ENCODE measurements at places on chromosomes 1 and 21.

DNA sequence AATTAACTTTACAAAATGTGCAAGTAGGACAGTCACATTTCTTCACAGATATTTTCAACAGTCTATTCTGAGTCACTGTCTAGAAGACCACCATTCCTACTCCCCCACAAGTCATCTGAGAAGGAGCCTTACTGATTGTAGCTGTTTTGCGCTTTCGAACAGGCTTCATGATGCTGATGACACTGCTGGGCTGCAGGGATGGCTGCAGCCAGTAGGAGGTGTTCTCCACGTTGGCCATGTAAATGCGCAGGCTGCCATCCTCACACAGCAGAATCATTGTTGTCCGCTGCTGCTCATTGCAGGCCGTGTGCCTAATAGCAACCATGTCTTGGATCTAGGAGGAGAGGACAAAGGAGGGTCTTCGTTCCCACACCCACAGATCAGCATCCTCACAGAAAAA lies 56.9 kb downstream of the UBR4 start:
- no peak for DNase-seq

GRCh38 chr1:165887877-165888551 lies 60.6 kb downstream of the UCK2 start:
- peak; percentile 47 for DNase-seq

- DNase-seq, result no peak
Measured at GRCh38 chr1:88956003-88956402, 36.4 kb downstream of the KYAT3 start.

DNA sequence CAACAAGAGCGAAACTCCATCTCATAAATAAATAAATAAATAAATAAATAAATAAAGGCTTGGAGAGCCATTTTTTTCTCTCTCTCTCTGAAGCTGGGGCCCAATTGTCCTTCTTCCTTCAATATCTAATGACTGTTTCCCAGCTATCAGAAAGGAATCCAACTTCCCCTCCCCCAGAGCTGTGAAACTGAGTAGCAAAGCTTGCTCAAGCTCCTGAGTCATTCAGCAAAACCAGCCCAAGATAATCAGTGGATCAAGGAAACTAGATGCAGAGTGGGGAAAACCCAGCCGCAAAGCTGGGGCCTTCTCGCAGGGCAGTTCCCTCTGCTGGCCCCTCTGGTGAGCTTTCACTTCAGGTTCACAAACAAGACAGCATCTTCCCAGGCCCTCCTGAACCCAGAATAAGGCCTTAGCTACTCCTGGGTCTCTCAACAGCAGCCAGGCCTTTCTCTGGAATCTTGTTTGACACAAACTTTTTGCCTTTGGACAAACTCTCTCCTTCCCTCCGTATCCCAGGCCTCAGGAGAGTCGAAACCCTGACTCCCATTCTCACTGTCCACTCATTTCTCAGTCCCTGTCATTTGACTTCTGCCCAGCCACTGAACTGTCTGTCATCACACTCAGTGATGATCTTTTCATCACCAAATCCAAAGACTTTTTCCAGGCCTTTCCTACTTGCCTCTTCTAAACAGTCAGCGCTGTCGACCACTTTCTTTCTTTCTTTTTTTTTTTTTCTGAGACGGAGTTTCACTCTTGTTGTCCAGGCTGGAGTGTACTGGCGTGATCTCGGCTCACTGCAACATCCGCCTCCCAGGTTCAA lies 18.0 kb upstream of the PTP4A2 start:
- peak; percentile 90 for DNase-seq

DNA sequence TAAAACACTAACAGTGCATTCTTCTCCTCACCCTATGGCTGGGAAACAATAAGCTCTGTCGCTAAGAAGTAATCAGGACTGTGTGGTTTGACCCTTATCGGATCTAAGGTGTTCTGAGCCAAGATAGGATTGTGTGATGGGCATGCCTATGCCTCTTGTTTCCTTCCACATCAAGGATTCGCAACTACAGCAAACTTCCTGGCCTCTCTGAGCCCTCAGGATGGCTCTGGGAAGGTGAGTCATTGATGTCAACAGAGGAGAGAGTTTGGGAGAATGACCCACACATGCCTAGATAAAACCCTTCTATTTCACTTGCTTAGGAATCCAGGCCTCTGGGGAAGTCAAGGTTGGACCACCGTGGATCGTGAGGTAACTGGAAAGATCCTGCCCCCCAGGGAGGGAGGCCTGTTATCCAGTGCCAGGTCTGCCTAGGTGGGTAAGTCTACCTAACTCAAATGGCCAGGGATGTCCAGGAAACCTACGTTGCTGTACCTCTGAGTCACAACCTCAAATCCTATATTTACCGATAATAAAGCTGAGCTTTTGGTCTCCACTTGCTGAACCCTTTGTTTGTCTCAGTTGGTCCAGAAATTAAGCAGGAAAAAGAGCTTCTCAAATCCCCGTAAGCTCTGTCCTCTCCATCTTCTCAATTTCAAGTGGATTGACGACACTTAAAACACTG lies 27.4 kb downstream of the TIAM1 start:
- no peak for DNase-seq

All from stomach (tissue), 19 donors.